Sigmoid colon (tissue), 7 donors: ENCODE measurements at places on chromosomes 5 and 9.

- no peak for DNase-seq
Measured at GRCh38 chr5:143701493-143701892, 110.5 kb upstream of the HMHB1 start.

DNA sequence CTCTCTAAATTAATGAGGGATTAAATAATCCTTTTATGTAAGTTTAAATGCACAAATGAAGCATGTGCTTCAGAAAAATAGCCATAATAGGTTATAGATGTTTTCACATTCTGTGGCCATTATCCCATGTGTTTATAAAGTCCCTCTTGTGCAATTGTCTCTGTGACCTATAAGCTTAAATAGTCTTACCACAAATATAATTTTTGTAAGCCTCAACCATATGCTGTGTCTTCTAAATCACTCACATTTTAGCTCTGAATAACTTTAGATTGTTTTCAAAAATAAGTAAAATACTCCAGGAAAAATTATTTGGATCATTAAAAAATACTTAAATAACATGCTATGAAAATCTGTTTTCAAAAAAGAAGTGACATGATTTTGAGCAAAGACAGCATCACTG lies 1894.7 kb downstream of the MAT2B start:
- no peak for DNase-seq

- DNase-seq = no peak
Measured at GRCh38 chr5:36170832-36171424, 19.0 kb downstream of the SKP2 start.

GRCh38 chr5:56414066-56414465 lies 180.9 kb upstream of the ANKRD55 start:
- DNase-seq = no peak

- no peak for DNase-seq
Measured at GRCh38 chr9:131534721-131535237, 3.7 kb upstream of the UCK1 start.

GRCh38 chr5:175027390-175027789 lies 303.0 kb downstream of the MSX2 start:
- no peak for DNase-seq

GRCh38 chr5:66209350-66209749 lies 65.2 kb downstream of the SREK1 start:
- no peak for DNase-seq

DNA sequence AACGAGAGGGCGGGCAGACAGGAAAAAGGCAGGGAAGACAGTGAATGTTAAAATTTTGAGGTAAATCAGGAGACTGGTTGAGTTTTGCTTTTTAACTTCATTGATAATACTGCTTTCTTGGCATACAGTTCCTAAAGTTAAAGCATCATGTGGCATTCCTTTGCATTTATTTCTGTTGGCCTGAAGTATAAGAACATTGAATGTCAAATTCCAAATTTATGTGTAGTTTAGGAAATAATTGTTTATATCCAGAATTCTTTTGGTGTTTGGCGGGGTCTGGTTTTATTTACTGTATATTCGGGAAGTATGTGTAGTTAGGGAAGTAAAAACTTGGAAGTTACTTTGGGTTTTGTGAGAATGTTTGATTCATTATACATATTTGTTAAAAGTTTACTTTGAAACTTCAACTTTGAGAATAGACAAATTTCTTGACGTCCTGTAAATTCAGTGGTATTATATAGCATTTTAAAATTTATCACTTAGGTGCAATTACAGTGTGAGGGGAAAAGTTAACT lies 83.2 kb downstream of the PTPDC1 start:
- no peak for DNase-seq

DNA sequence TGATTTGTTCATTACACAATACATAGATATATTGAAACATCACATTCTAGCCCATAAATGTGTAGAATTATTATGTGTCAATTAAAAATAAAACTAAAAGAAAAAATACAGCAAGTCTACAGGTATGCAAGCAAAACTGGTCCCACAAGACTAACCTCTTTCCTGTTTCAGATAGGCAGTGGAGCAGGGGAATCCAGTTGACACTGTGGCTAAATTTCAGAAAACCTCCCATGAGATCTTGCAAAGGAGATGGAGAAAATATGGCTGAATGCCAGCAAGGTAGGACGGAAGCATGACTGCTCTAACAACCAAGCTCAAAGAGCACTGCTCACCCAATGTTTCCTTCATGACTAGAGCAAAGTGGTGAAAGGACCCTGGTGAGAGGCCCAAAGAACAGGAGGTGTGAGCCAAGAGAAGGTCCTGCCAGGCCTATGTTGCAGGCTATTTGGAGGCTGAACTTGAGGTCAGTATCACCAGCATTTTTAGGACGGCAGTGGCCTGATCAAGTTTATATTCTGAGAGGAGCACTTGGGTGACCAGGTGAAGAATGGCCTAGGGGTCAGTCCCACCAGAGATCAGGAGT lies 1.1 kb upstream of the SH3TC2 start:
- DNase-seq = no peak

- DNase-seq = no peak
Measured at GRCh38 chr9:86573886-86574285, 219.7 kb upstream of the TUT7 start.

GRCh38 chr5:149325166-149325735 lies 20.0 kb upstream of the GRPEL2 start:
- DNase-seq = no peak

DNA sequence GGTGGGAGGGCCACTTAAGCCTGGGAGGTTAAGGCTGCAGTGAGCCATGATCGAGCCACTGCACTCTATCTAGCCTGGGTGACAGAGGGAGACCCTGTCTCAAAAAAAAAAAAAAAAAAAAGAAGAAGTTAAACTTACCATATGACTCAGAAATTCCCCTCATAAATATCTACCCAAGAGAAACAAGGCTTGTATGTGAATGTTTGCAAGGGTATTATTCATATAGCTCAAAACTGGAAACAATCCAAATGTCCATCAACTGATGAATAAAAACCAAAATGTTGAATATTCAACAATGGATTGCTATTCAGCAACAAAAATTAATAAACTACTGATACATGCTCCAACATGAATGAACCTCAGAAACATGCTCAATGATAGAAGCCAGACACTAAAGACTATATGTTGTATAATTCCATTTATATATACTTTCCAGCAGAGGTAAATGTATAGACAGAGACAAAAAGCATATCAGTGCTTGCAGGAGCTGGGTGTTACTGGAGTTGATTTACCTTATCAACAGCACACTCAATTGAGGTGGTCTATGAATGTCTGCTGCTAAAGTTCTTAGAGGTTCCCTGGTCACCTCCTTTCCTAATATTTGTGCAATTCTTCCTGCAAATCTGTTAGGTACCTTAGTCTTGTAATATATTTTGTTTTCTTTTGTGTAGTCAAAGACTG lies 5.3 kb upstream of the SREK1 start:
- no peak for DNase-seq

GRCh38 chr5:117475919-117476318 lies 901.3 kb upstream of the SEMA6A start:
- no peak for DNase-seq
